ENCODE measurements at places on chromosomes 7 and 10. TPM values are rescaled to one million over a fixed set of nuclear protein-coding genes. Genes with fewer than 3 reads are reported as not detected.

- no peak for DNase-seq
These were observed 743 bp upstream of the POR start for GRCh38 chr7:75914169-75914654.

DNA sequence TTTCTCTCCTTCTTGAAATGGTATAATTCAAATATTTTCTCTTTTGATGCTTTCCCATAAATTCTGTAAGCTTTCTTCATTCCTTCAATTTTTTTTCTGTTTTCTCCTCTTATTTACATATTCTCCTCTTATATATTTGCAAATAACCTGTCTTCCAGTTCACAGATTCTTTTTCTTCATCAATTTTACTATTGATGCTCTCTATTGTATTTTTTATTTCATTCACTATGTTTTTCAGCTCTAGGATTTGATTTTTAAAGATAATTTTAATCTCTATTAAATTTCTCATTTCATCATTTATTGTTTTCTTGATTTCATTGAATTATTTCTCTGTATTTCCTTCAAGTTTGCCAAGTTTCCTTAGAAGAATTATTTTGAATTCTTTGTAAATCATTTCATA is 54.0 kb upstream of the PRPS1L1 start:
- no peak for DNase-seq

The LIPN gene
- total RNA-seq, result 0.74 TPM

DNA sequence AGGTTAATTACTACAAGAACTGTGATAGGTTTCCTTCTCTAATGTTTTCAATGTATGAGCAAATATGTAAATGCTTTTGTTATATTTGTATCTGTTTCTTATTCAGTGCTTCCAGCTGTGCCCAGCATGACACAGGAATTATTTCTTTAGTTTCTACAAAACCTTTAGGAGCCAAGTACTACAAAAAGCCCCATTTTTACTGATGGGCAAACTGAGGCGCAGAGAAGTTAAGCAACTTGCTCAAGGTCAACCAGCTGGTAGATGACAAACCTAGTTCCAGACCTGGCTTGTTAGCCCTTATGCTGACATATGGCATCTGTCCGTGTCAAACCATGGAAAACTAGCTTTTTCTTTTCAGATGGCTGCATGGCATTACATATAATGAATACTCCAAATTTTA is 134.6 kb downstream of the JAZF1 start:
- DNase-seq, result no peak

GRCh38 chr7:24334627-24335026 is 50.6 kb downstream of the NPY start:
- DNase-seq, result no peak

DNA sequence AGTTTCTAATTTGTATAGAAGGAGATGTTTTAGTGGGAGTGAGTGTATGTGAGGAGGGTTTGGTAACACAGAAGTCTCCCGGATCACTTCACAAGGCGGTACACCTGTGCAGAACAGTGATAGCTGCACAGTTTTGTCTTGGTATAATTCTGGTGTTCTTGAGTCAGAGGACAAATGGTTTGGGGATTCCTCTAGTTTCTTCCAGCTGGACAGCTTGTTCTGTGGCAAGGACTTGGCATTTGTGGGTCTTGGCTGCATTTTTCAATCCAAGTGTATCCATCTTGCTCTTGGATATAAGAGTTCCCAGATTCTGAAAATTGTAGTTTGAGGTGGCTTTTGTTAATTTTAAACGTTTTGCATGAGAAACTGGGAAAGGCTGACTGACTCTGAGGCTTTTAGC is 135.7 kb downstream of the AHR start:
- no peak for DNase-seq

DNA sequence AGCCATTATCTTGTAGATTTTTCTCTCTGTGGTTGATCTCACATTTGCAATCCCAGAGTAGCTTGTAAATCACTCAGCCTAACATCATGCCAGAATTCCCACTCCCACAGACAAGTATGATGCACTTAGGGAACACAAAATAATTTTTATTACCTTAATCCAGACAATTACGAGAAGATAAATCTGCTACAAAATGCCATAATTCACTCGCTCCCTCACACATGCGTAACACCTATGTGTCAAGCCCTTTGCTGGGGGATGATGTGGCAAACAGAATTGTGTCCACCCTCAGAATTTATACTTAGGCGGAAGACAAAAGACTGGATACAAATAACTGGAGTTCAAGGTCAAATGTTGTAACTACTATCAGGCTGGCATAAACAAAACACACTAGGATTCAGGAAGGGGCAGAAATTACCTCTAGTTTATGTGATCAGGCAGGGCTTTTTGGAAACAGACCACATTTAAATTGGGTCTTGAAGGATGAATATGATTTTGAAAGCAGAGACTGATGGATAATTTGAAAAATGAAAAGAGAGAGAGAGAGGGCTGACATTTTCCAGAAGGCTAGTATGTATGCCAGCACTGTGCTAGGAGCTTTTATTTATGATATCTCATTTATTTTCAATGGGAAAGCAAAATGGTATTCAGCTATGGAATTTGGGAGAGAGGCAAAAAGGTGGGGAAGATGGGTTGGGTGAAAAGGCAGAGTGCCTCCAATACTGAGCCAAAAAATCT is 69.8 kb downstream of the DOCK4 start:
- DNase-seq, result no peak

GRCh38 chr7:33044986-33045385 is 17.6 kb downstream of the NT5C3A start:
- DNase-seq, result no peak

The FAM25C gene
- not detected for total RNA-seq

DNA sequence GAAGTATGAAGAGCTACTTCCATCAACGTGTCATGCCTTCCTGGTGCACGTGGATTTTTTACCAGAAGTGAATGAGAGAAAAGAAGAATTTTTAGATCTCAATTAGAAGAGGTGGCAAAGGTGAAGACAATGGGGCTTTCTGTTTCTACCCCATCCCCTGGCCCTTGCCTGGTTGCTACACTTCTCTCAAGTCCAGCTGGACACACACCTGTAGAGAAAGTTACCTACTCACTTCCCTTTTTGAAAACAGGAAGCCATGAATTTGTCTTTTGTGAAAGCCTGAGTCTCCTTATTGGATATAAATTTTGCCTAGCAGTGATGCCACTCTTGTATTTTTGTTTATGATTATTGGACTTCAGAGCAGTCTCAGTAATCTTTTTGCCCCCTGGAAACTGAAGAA is 142.9 kb upstream of the AKR1E2 start:
- DNase-seq, result no peak

The INHBA gene
- 1.00 TPM for total RNA-seq

DNA sequence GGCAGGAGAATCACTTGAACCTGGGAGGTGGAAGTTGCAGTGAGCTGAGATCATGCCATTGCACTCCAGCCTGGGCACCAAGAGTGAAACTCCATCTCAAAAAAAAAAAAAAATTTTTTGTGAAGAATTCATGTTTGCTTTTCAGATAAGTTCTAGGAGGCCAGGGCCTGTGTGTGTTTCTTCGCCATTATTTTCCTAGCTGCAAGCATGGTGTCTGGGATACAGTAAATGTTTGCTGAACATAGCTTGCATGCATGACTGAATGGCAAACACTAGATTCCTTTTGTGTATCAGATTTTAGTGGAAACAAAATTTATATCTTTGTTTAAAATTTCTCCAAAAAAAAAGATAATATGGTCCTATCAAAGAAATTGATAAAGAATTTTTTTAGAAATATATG is 9.7 kb upstream of the MACC1 start:
- DNase-seq, result no peak

The CXCL12 gene
- total RNA-seq, result 347 TPM

The GPR146 gene
- 54.1 TPM for total RNA-seq

DNA sequence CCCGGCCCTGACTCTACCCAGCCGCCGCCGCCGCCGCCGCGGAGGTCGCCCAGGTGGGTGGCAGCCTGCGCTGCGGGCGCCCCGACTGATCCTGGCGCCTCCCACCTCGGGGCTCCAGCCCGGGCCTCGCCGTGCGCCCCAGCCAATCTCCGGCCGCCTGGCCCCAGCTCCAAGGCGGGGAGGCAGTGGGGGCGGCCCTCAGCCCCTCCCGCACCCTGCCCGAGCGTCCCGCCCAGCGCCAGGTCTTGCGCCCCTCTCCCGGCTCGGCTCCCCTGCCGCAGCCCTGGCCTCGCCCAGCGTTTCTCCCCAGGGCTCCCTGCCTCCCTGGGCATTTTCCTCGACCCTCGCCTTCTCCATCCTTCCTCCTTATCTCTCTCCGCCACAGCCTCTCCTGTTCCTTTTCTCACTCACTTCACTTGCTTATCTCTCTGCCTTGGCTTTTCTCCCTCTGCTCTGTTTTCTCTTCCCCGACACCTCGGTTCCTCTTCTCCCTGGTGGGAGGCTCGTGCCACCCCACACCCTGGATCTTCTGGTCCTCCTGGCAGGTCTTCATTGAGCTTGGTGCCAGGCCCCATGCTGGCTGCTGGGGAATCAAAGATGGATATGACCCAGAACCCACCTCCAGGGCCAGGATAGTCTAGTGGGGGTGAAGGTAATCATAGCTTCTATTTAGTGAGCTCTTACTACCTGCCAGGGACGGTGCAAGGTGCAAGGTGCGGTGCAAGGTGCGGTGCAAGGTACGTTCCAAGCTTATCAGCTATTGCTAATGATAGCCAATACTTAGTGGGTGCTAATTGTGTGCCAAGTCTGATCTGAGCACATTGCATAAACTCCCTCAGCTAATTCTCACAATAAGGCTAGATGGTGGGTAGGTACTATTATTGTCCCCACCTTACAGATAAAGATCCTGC is at the start of gene SFRP5:
Gene SFRP5 (minus strand): TSS at position 87 of the 911 bp plus-strand sequence. CDS start 166 bp downstream, outside the sequence.
- no peak for DNase-seq

The CRYGN gene
- 1.5 TPM for total RNA-seq

DNA sequence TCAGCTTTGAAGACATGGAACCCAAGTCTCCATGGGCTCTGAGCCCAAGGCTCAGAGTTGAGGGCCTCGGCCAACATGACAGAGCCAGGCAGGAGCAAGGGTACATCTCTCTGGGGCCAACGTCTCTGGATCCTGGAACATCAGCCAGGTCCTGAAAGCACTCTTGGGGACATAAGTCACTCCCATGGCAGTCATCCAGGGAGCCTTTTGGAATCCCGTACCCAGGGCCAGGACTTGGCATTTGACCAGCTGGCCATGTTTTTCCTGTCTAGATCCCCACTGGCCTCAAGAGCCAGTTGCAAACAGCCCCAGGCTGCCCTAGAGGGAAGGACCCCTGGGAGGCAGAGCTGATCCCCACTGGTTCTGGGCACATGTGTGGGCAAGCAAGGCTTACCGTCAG is 4.3 kb upstream of the CXCL12 start:
- DNase-seq, result peak; percentile 85

DNA sequence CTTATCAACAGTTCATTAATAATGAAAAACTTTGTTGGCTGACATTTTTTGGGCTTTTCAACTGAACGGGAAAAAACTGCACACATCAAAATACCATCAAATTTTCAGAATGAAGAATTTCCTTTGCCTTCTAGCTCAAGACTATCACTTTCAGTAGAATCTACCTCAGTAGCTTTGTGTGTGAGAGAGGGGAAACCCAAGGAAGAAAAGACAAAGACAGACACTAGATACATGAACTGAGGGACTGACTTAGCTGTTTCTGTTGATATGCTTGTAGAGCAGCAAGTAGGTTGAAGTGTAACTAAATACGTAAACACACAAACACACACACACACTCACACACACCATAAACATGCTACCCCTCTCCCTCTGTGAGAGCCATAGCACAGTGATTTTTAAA is 257.1 kb downstream of the CDK14 start:
- DNase-seq, result no peak

DNA sequence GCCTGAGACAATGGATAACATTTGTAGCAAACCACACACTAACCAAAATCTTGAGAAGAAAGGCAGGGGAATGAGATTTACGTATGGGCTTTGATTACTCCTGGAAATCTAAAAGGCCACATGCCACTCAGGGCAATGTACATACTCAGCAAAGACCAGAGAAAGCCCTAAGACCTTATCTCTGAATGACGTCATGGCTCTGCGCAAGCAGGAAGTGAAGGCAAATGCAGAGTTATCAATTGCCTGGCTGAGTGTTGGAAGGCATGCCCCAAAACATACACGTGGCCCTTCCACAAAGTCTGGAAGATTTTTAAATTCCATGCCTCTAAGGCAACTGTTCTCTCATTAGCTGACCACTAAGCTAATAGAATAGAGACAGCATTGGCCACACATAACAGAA is 90.9 kb upstream of the NRBF2 start:
- DNase-seq, result no peak

- DNase-seq, result no peak
These were observed 54.5 kb upstream of the COL13A1 start for GRCh38 chr10:69747179-69747578.

GRCh38 chr7:42407021-42407710 is 170.2 kb upstream of the GLI3 start:
- DNase-seq, result no peak

DNA sequence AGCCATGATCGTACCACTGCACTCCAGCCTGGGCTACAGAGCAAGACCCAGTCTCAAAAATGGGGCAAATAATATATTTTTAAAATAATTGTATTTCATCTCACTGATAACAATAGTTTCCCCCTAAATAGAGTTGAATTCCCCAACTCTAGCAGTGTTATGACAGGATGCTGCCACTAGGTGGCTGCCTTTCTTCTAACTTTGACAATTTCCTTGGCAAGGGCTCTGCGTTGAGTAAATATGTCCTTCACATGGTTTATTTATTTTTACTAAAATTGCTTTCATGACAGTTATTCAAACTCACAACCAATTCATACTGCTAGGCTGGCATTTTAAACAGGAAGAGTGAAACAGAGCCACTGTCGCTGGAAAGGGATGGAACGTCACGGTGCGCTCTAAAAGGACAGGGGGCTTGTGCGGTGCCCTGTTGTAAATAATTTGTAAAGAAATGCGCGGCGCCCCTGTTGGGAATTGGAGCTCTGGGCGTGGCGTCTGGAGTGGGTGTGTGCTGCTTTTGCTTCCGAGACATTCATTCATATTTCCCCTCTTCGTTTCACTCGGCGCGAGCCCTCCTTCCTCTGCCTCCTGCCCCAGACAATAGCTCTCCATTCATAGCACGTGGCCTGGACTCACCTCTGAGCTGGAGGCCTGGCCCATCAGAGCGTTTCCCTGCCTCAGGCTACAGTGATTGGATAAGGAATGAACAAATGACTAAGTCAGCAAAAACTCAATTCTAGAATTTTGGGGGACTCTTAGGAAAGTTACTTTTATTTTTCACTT is 20.5 kb upstream of the PITRM1 start:
- no peak for DNase-seq

The CPA4 gene
- 3.2 TPM for total RNA-seq

GRCh38 chr10:128480601-128481000 is 354.4 kb upstream of the MKI67 start:
- DNase-seq, result no peak

- no peak for DNase-seq
These were observed 75.9 kb downstream of the RGS10 start for GRCh38 chr10:119466655-119467054.

- DNase-seq, result no peak
These were observed 25.0 kb downstream of the ADARB2 start for GRCh38 chr10:1712314-1712713.

GRCh38 chr7:111003883-111004282 is 87.0 kb upstream of the LRRN3 start:
- no peak for DNase-seq

DNA sequence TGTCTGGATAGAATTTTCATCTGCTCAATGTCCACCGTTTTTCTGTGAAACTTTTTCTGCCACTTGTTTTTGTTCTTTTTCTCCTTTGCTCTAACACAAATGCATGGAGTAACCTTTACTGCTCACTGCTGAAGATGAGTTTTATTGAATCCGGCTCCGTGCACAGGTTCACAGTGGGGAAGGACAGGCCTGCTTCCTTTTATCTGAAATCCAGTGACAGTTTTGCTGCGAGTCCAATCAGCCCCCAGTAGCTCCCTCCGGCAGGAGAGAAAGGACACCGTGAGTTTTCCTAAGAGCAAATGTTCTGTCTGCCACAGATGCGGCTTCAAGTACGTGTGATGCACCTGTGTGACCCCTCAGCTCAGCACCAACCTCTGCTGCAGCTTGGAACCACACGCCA is 246.8 kb downstream of the MAD1L1 start:
- DNase-seq, result no peak
